ENCODE measurements at places on chromosomes 11 and 22.

- no peak for DNase-seq
Measured at GRCh38 chr11:117805045-117805444, 8.0 kb upstream of the DSCAML1 start.

DNA sequence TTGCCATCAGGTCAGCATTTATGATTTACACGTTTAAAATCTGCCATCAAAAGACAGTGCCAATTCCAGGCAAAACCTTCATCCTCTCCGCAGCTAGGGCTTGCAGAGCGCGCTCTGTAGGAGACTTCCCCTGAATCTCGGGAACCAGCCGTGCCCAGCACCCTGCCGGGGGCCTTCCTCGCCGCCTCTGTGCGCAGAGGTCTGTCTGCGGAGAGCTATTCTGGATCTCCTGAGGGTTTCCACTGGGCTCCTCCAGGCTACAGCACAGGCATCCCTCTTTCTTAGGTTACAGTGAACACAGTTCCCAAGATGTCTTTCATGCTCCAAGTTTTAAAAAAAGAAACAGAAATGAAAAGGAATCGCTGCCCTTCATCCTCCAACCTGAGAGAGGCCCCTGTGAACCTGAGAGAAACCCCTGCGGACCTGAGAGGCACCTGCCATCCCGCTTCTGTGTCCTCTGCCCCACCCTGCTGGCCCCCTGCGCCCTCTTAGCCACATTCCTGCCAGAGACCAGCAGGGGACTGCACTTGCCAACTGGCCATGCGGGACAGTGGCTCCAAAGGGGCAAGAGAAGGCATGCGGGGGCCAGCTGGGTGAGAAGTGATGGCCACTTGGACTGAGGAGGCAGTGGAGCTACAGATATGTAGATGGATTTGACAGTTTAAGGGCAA is 16.1 kb downstream of the TP53AIP1 start:
- DNase-seq: no peak

DNA sequence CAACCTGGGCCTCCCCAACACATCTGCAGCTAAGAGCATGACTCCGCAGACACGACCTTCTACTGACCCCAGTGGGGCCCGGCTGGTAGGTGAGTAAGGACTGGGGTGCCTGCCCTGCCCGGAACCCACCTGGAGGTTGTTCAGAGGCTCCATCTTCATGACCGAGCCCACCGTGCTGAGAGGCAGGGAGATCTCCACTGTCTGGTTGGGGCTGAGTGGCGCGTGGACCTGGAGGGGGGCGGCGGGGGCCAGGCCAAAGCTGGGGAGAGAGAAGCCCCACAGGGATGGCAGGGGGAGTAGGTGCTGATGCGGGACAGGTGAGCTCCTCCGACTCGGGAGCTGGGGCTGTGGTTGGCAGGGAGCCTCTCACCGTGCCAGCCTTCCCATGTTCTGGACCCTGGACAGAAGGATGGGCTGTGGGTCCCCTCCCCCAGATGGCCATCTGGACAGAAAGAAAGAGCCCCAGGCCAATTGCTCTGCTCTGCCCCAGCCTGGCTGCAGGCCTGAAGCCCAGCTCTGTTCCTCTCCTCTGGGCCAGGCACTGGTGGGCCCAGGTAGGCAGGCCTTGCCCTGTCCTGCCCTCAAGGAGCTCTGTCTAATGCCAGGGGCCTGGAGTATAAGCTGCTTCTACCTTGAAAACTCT is 16.3 kb upstream of the RASL10A start:
- DNase-seq: no peak

- DNase-seq: no peak
Measured at GRCh38 chr11:44950625-44951476, at the start of gene TP53I11. TSS of gene TP53I11 (minus strand) at chr11:44950883. CDS start at chr11:44938335, 12,548 bp downstream.

DNA sequence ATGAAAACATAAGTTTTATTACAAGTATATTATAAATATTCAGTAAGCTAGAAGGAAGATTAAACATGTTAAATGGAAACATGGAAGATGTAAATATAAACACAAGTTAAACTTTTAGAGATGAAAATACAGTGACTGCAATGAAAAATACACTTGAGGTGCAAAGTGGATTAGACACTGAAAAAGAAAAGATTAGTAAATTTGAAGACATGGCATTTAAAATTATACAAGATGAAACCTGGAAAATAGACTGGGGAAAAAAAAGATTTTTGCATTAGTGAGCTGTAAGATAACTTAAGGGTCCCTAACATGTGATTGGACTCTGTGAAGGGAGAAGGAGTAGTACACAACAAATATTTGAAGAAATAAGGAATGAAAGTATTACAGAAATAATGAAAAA is 33.3 kb downstream of the ELP4 start:
- DNase-seq: no peak

All from stimulated activated CD8-positive, alpha-beta memory T cell treated with anti-CD3 and anti-CD28 coated beads, Interleukin-15, amount 100 ng/mL, for 1 hour (primary cell).